Frontal cortex (tissue), 4 donors: ENCODE measurements at places on chromosomes 1 and 21. TPM values are rescaled to one million over a fixed set of nuclear protein-coding genes. Genes with fewer than 3 reads are reported as not detected.

DISP1 gene
- total RNA-seq: 9.0 TPM

DNA sequence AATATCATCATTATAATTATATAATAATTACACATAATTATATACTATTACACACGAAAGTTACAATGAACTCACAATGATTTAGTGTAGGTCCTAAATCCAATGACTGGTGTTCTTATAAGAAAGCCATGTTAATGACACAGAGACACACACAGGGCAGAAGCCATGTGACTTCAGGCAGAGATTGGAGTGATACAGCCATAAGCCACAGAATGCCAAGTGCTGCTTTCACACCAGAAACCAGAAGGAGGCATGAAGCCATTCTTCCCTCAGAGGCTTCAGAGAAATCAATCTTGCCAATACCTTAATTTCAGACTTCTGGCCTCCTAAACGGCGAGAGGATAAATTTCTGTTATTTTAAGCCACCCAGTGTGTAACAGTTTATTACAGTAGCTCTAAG is 147.4 kb upstream of the KRTAP19-8 start:
- DNase-seq: no peak

DNA sequence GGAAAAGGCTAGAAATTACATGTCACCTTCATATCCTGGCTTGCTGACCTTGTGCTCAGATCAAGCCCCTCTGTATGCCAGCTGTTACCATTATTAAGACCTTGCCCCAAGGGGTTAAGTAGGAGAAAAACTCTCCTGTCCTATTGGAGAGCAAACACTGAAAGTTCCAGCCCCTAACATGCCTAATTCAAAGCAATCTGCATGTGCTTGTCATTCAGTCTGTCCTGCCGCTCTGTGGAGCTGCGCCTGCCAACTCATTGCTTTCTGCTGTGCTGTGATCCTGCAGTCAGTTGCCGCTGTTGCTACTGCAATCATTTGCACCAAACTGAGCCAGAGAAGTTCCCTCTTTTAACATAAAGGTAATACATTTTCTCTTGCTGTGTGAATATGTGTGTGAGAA is 113.4 kb downstream of the DISP1 start:
- no peak for DNase-seq

GRCh38 chr1:83673312-83673711 is 325.6 kb downstream of the TTLL7 start:
- DNase-seq: no peak

- DNase-seq: no peak
These were observed 44.0 kb upstream of the LMO4 start for GRCh38 chr1:87284456-87285240.

DNA sequence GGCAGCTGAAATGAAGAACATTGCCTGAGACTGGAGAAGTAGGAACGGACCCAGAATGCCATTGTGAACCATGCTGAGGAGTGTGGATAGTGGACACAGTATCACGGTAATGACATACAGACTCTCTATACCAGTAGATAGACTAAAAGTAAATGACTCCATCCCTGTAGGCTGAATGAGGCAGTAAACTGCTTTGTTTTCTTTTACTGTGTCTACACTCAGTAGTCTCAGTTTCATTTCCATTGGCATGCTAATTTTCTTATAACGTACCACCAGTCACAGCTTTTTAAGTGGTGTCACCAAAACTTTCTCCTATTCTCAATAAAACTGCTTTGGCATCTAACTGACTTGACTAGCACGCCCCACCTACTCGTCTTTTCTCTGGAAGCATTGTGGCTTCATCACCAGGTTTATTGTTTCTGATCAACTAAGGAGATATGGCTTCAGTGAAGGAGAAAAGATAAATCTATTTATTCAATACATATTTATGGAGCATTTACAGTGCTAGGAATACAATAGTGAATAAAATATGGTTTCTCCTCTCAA is 8.4 kb upstream of the ZNF697 start:
- DNase-seq: no peak
